ENCODE measurements at places on chromosomes 2 and 18.

DNA sequence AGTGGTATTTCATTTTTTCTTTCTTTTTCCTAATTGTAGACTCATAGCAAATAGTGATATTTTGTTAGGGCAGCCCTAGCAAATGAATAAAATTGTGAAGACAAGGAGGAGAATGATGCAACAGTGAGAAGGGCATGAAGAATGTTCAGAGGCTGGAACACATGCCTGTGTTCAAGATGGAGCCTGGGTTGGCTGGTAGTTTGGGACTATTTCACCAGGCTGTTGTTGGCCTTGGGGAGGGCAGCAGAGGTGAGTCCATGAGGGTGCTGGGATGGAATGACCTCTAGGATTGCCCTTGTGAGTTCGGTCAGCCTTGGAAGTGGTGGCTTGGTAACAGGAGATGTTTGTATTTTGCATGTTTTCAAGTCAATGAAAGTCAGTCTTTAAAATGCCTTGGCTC is 10.1 kb upstream of the CDC42EP3 start:
- DNase-seq: no peak

GRCh38 chr18:37639846-37640245 is 74.2 kb upstream of the CELF4 start:
- DNase-seq: no peak

DNA sequence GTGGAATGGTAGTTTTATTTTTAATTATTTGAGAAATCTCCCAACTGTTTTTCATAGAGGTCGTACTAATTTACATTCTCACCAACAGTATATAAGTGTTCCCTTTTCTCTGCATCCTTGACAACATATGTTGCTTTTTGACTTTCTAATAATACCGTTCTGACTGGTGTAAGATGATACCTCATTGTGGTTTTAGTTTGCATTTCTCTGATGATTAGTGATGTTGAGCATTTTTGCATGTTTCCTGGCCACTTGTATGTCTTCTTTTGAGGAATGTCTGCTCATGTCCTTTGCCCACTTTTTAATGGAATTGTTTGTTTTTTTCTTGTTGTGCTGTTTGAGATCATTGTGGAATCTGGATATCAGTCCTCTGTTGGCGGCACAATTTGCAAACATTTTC is 242.5 kb downstream of the ZNF521 start:
- no peak for DNase-seq

GRCh38 chr2:12819103-12819475 is 102.4 kb downstream of the TRIB2 start:
- peak; percentile 39 for DNase-seq

DNA sequence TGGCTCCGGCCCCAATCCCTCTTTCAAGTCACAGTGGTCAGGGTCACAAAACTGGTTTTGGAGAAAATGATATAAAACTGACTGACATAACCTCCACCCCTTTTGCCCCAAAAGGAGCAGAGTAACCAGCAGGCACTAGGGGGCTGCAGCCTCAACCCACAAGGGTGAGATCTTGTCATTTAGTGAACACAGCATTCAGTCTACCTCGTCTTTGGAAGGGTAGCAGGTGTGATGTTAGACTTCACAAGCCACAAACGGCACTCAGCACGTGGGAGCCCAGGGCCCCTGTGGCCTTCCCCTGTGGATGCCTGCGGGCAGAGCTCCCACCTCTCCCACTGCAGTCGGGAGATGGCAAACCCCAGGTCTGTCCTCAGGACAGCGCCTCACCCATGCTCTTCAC is 372.1 kb upstream of the MYT1L start:
- DNase-seq: no peak

DNA sequence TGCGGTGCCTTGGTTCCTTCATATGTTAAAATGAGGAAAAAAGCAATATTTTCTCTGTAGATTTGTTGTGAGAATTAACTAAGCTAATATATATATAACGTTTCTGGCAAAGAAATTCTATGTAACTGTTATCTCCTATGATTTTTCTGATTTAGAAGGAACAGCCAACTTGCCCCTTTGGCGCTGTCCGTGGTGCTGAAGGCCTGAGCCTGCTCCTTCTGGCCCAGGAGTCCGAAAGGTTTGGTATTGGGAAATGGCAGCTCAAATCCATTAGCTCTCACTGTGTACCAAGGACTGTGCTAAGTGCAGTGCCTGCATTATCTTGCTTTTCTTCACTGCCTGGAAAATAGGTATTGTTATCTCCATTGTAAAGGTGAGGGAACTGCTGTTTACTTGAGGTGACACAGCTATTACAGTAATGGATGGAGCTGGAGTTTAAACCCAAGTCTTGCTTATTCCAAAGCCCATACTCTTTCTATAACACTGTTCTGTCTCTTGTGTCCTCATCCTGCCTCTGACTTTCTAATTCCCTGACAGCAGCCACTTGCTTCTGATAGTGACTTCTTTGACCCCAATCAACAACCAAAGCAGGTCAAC is 52.2 kb downstream of the C1QL2 start:
- DNase-seq: no peak

- DNase-seq: no peak
Observed at GRCh38 chr2:207149249-207150213, 16.2 kb downstream of the KLF7 start.

DNA sequence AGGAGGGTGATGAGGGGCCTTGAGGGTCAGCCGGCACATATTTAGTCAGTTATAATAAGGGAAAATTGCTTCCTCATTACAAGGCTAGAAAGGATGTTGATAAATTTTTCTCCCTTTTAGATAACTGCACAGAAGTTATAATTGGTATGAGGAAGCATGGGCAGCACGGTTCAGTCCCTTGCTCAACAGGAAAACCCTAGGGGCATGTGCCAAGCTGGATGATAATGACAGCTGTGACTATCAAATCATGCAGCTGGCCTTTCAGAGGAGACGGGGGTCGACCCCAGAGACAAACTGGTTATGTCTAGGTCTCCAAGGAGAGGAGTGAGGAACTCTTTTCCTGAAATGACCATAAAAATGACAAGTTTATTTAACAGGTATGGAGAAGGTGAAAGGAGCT is 448.1 kb upstream of the VRK2 start:
- DNase-seq: no peak

DNA sequence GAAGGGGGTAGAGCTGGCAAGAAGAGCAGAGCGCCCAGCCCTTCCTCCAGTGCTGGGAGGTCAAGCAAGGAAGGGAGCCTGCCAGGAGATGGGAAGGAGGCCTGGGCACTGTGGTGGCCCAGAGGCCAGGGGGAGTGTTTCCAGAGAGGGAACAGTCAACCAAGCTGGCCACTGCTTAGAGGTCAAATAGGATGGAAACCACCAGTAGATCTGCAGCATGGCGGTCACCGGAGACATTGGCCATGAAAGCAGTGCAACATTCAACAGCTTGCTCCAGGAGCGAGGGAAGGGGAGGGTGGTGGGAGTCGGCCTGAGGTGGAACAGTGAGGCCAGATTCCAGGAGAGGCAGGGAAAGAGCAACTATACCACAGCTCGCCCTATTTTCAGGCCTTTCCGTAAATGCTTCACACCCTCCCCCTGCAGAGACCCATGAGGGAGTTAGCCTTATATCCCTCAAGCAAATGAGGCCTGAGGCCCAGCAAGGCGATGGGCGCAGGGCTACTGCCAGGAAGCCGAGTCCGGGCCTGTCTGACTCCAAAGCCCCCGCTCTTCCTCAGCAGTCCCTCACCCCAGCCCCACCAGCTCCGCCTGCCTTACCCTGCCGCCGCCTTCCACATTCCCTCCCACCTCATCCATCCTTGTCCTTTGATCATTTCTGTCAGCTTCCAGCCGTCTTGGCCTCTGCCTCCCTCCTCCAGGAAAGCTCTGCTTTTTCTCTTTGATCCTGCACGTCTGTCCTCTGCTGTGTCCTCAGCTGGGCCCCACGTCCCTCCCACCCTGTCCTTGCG is 17.0 kb downstream of the KCNK3 start:
- DNase-seq: no peak

Data from H54 (cell line).